ENCODE measurements at places on chromosomes 1 and 21.

DNA sequence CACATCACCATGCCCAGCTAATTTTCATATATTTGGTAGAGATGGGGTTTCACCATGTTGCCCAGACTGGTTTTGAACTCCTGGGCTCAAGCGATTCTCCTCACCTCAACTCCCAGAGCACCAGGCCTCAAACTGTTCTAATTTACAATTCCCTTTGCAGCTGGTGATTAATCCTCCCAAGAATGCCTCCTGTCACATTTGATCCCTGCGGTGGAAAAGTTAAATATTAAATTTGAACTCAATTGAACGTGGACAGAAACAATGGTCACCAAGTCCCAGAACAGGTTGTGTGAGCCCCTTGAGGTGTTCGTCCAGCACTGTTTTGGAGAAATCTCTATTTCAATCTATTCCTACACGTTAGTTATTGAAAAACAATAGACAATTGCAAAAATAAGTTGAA, 2.0 kb upstream of the ANKRD35 start:
- no peak for DNase-seq

- no peak for DNase-seq
These were observed 101.5 kb downstream of the PLA2G4A start for GRCh38 chr1:186930238-186930637.

- DNase-seq = peak; percentile 25
These were observed 76.7 kb downstream of the SIPA1L2 start for GRCh38 chr1:232553050-232553754.

GRCh38 chr1:18913065-18913835, 10.9 kb upstream of the ALDH4A1 start:
- no peak for DNase-seq

GRCh38 chr21:44692798-44693512, 4.0 kb upstream of the KRTAP10-12 start:
- DNase-seq = no peak

GRCh38 chr1:93768380-93768863, 86.8 kb upstream of the BCAR3 start:
- peak; percentile 22 for DNase-seq
